ENCODE measurements at places on chromosomes 12 and 14.
A peak's percentile ranks its signal among the peaks of the same experiment; 100 is the strongest.

DNA sequence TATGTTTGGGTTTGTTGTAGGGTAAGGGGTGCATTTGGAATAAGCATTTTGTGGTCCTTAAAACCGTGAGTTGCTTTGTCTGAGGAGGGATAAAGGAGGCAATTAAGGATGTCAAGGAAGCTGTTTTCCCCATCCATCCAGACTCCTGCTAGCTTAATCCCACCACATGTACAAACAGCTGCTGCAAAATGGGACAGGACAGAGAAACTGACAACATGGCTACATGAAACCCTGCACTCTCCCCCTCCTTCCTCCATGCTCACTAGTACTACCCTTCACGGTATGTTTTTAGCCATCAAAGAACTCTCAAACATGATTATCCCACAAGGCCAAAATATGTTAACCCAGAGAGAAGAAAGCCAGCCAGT is 20.6 kb downstream of the ST8SIA1 start:
- no peak for DNase-seq

DNA sequence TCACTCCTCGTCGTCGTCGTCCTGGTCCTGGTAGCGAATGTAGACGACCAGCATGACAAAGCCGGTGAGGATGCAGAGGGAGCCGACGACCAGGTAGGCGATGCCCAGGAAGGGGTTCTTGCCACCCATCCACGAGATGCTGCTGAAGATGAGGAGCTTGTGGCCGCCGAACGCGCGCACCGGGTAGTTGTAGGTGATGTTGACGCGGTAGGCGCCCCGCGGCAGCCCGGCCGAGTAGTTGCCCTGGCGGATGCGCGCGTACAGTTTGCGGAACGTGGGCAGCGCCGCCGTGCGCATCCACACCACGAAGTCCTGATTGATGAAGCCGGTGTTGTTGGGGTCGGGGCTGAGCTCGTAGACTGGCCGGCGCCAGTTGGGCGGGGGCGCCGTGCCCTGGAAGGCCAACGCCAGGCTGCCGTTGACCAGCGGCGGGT is 1.0 kb downstream of the TMEM30B start:
- no peak for DNase-seq

DNA sequence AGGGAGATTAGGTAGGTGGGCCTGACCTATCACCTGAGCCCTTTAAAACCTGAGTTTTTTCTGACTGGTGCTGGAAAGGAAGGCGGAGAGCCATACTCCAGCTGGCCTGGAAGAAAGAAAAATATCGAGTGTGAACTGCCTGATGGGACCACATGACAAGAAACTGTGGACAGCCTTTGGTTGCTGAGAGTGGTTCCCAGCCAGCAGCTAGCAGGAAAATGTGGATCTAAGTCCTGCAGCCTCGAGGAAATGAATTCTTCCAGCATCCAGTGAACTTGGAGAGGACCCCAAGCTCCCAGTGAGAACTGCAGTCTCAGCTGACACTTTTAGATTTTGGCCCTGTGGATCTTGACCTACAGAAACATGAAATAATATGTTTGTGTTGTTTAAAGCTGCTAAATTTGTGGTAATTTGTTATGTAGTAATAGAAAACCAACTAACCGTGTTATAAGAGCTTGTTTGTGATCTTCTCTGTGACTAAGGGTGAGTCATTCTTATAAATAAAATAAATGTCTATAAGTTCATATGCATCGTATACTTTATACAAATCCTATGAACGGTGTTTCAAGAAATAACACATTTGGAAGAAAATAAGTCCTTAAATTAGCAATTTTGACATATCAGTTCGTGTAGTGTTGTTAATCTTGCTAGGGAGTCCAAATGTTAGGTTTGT is 359.6 kb downstream of the BMP4 start:
- no peak for DNase-seq

- DNase-seq: no peak
Observed at GRCh38 chr14:72471346-72471745, 422.6 kb downstream of the DPF3 start.

DNA sequence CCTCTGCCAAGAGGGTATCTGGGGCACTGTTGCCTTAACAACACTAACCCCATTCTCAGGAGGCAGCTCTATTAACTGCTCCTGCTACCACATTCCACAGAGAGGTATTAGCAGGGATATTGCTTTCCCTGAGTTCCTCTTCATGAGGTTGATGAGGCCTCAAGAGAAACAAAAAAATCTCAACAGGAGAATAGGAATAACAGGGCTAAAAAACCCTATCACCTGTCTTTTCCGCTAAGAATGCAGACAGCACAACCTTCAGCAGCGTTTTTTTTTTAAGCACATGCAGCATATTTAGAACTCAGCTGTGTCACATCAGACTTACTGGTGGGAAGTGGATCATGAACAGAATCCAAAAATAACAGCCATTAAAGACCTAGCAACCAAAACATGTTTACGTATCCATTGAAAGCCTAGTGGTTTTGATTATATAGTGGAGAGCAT is 29.2 kb downstream of the ATF7 start:
- DNase-seq: peak; percentile 47

DNA sequence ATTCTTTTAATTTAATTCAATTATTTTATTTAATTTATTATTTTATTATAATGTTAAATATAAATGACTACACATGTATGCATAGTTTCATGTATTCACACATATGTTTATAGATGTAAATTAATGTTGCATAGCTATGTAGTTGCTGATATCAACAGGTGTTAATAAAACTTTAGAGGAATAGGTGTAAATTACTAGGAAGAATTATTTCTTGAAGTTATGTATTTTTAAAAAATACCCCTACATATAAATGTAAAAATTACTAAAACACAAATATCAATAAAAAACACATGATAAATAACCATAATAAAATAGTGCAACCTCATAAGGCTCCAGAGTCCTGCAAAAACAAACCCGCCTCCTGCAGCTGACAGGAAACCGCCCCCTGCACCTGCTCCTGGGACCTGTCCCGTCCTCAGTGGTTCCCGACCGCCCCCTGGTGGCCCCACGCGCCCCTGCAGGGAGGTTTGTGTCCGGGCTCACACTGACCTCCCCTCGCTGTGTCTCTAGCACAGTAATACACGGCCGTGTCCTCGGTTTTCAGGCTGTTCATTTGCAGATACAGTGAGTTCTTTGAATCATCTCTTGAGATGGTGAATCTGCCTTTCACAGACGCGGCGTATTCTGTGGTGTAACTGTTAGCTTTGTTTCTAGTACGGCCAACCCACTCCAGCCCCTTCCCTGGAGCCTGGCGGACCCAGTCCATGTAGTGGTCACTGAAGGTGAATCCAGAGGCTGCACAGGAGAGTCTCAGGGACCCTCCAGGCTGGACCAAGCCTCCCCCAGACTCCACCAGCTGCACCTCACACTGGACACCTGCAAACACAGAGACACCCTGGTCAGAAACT is 1264.0 kb downstream of the TMEM121 start:
- no peak for DNase-seq

GRCh38 chr14:37171678-37172023 is 755 bp downstream of the SLC25A21 start:
- no peak for DNase-seq

DNA sequence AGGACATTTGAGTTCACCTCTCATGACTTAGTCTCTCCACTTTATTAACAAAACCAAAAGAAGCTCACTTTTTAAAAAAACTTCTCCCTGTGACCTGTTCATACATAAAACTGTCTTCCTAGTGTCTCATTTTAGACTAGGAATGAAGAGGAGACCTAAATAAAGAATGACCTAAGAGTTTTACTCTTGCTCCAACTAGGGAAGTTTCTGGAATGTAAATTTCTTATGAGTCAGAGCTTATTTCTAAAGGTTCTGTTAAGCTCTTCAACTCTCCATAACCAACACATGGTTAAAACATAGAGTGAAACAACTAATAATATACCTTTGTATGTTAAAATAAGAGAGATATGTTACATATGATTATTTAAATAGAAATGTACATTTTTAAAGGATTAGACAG is 369.8 kb downstream of the EMP1 start:
- DNase-seq: no peak

- DNase-seq: no peak
Observed at GRCh38 chr14:66133666-66134065, 352.5 kb upstream of the CCDC196 start.

DNA sequence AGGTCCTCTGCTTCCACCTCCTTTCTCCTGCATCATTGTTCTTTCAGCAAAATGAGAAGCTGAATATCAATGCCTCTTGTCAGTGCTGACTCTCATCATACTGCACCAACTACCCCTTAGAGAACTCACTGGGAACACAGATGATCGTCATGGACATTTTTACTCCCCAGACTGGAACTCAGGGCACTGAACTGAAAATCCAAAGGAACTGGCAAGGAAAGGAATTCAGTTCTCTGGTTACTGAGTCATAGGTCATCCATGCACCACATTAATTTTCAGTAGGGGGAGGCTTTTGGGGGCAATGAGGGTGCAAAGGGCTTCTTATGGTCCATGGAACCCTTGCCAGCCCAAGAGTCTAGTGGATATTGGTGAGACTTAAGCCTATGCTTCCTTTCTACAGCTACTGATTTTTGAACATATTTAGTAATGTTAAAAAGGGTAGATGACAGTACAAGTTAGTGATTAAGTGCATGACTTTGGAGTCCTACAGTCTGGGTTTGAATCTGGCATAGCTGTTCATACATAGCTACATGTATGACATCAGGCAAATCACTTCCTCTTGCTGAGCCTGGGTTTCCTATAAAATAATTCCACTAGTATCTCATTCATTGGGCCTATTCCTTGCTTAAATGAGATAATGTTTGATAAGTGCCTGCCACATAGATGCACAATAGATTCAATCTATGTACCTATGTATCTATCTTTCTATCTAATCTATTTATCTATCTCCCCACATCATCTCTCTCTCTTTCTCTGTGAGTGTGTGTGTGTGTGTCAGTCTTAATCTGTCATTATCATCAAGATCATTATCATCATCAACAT is 29.2 kb downstream of the BBS10 start:
- no peak for DNase-seq

GRCh38 chr14:64646103-64646502 is 58.1 kb upstream of the PLEKHG3 start:
- DNase-seq: no peak

DNA sequence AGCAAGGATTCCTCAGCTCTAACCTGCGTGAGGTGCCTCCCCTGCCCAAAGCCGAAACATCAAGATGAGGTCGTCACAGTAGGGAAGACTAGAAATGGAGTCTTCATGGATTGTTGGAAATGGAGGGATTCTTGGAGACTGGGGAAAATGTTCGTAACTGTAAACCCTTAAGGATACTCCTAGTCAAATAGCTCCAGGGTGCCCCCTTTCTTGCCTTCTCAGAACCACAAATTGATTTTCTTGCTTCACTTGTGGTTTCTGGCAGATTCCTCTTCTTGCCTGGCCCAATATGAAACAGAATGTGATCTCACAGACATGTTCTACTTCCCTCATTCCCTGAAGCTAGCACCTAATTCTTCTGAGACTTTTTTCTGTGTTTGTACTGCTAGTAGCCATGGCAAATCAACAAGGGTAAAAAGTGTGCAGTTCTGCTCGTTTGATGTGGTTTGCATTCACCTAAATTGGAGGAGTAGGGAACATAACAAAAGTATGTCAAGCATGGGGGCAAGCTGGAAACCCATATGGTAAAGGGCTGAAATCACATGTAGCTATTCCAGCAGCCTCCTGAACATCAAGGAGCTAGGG is 332.0 kb downstream of the PAWR start:
- no peak for DNase-seq

GRCh38 chr12:50529345-50529744 is 24.6 kb downstream of the DIP2B start:
- DNase-seq: no peak

All from smooth muscle cell of the brain vasculature (primary cell).